Activated naive CD4-positive, alpha-beta T cell treated with anti-CD3 and anti-CD28 coated beads, Interleukin-2, amount 10 ng/mL, durations not matched to agents 7 days and 5 days (primary cell): ENCODE measurements at places on chromosomes 5 and 9.

GRCh38 chr5:39654715-39655114 is 229.9 kb upstream of the DAB2 start:
- peaks cover 19% of the 10 kb centered on the region for H3K4me1 ChIP-seq
- no peak overlapping the region for H3K27ac ChIP-seq
- no peak overlapping the region for H3K4me3 ChIP-seq

- no peak for DNase-seq
- H3K4me3 ChIP-seq: no peak overlapping the region
- H3K27me3 ChIP-seq: no peaks in the 10 kb centered on the region
- H3K27ac ChIP-seq: no peak overlapping the region
Measured at GRCh38 chr5:168348084-168348414, 56.6 kb downstream of the WWC1 start.

GRCh38 chr5:129245489-129245888 is 150.9 kb downstream of the ISOC1 start:
- no peaks in the 10 kb centered on the region for H3K27me3 ChIP-seq
- H3K36me3 ChIP-seq: no peaks in the 10 kb centered on the region
- no peak overlapping the region for H3K27ac ChIP-seq
- DNase-seq: no peak

GRCh38 chr9:134531220-134531970 is 110.2 kb upstream of the COL5A1 start:
- H3K36me3 ChIP-seq: no peaks in the 10 kb centered on the region
- H3K27me3 ChIP-seq: peaks cover 8% of the 10 kb centered on the region
- no peak overlapping the region for H3K4me3 ChIP-seq

GRCh38 chr9:78236551-78236910 is 656 bp downstream of the CEP78 start:
- H3K27ac ChIP-seq: peak overlapping the region; percentile 85
- H3K4me1 ChIP-seq: peaks cover 37% of the 10 kb centered on the region
- H3K36me3 ChIP-seq: peaks cover 27% of the 10 kb centered on the region
- peaks cover 3% of the 10 kb centered on the region for H3K27me3 ChIP-seq

GRCh38 chr9:128579194-128579593 is 26.8 kb downstream of the SPTAN1 start:
- H3K36me3 ChIP-seq: peaks cover 85% of the 10 kb centered on the region
- DNase-seq: no peak
- peaks cover 16% of the 10 kb centered on the region for H3K4me1 ChIP-seq
- no peaks in the 10 kb centered on the region for H3K27me3 ChIP-seq
- H3K27ac ChIP-seq: no peak overlapping the region

- H3K4me1 ChIP-seq: peaks cover 6% of the 10 kb centered on the region
- no peak for DNase-seq
- no peak overlapping the region for H3K4me3 ChIP-seq
- H3K27ac ChIP-seq: no peak overlapping the region
- H3K27me3 ChIP-seq: no peaks in the 10 kb centered on the region
Measured at GRCh38 chr5:107499237-107499636, 171.5 kb downstream of the EFNA5 start.

- H3K4me1 ChIP-seq: peaks cover 16% of the 10 kb centered on the region
- no peaks in the 10 kb centered on the region for H3K36me3 ChIP-seq
- H3K27ac ChIP-seq: no peak overlapping the region
Measured at GRCh38 chr5:138661291-138661960, 86.2 kb upstream of the HSPA9 start.

DNA sequence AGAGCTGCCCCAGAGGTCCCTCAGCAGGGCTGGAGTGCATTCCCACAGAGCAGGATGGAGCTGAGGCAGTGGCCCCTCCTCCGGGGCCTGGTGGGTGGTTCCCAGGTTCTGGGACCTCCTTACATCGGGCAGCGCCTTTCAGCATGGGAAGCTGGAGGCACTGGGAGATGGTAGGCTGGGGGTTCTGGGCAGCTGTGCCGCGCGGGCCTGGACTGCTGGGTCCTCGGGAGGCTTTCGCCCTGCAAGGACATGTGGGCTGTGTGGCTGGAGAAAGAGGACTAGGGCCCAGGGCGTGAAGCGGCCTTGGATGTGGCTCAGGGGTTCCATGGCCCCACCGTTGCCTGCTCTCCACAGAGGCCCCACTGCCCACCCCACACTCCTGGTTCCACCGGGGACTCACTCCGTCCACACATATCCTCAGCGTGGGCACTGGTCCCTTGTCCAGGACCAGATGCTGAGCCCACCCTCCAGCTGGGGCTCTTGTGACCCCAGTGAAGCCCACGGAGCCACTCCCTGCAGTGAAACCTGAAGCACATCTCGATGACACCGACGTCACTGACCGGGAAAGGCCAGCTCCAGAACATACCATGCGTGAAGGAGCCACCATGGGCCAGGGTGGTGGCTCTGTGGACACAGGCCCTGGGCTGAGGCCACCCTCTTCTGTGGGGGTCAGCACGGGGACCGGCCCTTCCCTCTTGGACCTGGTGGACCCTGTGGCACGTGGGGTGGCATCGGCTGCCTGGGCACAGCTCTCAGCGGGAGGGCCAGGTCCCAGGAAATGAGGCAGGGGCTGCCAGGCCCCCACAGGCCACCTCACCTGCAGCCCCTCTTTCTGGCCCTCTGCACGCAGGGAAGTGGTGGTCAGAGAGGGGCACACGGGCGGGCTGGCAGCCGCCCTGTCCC is 31.5 kb upstream of the NKD2 start:
- H3K36me3 ChIP-seq: no peaks in the 10 kb centered on the region
- no peak overlapping the region for H3K4me3 ChIP-seq
- H3K27ac ChIP-seq: no peak overlapping the region
- peaks cover 49% of the 10 kb centered on the region for H3K27me3 ChIP-seq

GRCh38 chr5:106601620-106602019 is 1069.1 kb downstream of the EFNA5 start:
- no peaks in the 10 kb centered on the region for H3K27me3 ChIP-seq
- no peak for DNase-seq
- no peaks in the 10 kb centered on the region for H3K4me1 ChIP-seq
- H3K4me3 ChIP-seq: no peak overlapping the region
- H3K36me3 ChIP-seq: no peaks in the 10 kb centered on the region
- no peak overlapping the region for H3K27ac ChIP-seq

GRCh38 chr9:108363311-108363710 is 492.5 kb downstream of the ACTL7B start:
- DNase-seq: no peak
- no peaks in the 10 kb centered on the region for H3K27me3 ChIP-seq
- H3K36me3 ChIP-seq: no peaks in the 10 kb centered on the region
- H3K4me1 ChIP-seq: no peaks in the 10 kb centered on the region
- no peak overlapping the region for H3K4me3 ChIP-seq

- H3K4me1 ChIP-seq: no peaks in the 10 kb centered on the region
- no peaks in the 10 kb centered on the region for H3K36me3 ChIP-seq
- no peak overlapping the region for H3K27ac ChIP-seq
- peaks cover 23% of the 10 kb centered on the region for H3K27me3 ChIP-seq
Measured at GRCh38 chr9:36942891-36943290, 91.2 kb downstream of the PAX5 start.

GRCh38 chr9:129720865-129721545 is 31.8 kb downstream of the PTGES start:
- no peak for DNase-seq
- H3K36me3 ChIP-seq: no peaks in the 10 kb centered on the region
- H3K4me3 ChIP-seq: no peak overlapping the region
- H3K4me1 ChIP-seq: no peaks in the 10 kb centered on the region
- H3K27me3 ChIP-seq: peaks cover 39% of the 10 kb centered on the region
- no peak overlapping the region for H3K27ac ChIP-seq

GRCh38 chr9:120736881-120737280 is 22.6 kb upstream of the MEGF9 start:
- H3K4me3 ChIP-seq: no peak overlapping the region
- H3K4me1 ChIP-seq: peaks cover 2% of the 10 kb centered on the region
- no peak for DNase-seq
- H3K27me3 ChIP-seq: no peaks in the 10 kb centered on the region
- no peaks in the 10 kb centered on the region for H3K36me3 ChIP-seq

- H3K27me3 ChIP-seq: peaks cover 13% of the 10 kb centered on the region
- no peak overlapping the region for H3K4me3 ChIP-seq
- H3K27ac ChIP-seq: no peak overlapping the region
- H3K36me3 ChIP-seq: no peaks in the 10 kb centered on the region
Measured at GRCh38 chr9:101460965-101461364, 25.4 kb upstream of the ALDOB start.

GRCh38 chr9:135247227-135247930 is 159.9 kb downstream of the OLFM1 start:
- H3K36me3 ChIP-seq: no peaks in the 10 kb centered on the region
- no peak overlapping the region for H3K27ac ChIP-seq
- peaks cover 8% of the 10 kb centered on the region for H3K27me3 ChIP-seq
- no peak for DNase-seq
- no peak overlapping the region for H3K4me3 ChIP-seq

- DNase-seq: no peak
- no peak overlapping the region for H3K27ac ChIP-seq
- H3K4me3 ChIP-seq: no peak overlapping the region
- H3K4me1 ChIP-seq: peaks cover 14% of the 10 kb centered on the region
- peaks cover 40% of the 10 kb centered on the region for H3K27me3 ChIP-seq
Measured at GRCh38 chr5:126591549-126591948, 3.5 kb downstream of the ALDH7A1 start.

- no peak overlapping the region for H3K4me3 ChIP-seq
- H3K4me1 ChIP-seq: peaks cover 2% of the 10 kb centered on the region
- DNase-seq: no peak
- H3K27ac ChIP-seq: no peak overlapping the region
- H3K36me3 ChIP-seq: no peaks in the 10 kb centered on the region
- no peaks in the 10 kb centered on the region for H3K27me3 ChIP-seq
Measured at GRCh38 chr5:156631005-156631404, 219.1 kb upstream of the PPP1R2B start.

DNA sequence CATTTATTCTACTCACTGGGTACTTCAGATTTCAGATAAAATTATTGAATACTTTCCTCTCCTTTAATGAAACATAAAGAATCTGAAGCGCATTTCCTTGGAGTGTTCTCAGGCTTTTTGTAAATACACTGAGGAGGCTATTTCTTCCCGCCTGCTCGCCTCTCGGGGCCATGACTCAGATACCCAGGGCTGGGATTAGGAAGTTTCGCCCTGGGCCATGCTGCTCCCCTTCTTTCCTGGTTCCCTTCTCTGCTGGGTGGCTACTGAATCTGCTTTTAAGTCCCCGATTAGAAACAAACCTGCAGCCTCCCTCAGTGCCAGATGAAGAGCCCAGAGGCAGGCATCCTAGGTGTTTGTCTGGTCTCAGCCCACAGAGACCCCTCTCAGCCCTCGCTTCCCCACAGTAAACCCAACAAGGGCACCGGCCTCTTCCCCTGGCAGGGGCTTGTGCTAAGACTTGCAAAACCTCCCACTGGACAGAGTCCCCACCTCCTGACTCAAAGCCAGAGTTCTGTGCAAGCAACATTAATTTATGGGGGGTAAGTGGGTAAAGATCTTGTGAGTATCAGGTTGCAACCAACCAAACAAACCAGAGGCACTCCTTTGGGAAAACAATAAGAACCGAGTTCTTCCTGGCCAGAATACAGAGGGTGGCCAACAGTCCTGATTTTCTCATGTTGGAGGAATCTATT is 30.7 kb upstream of the IRX1 start:
- no peaks in the 10 kb centered on the region for H3K36me3 ChIP-seq
- no peak for DNase-seq
- H3K27me3 ChIP-seq: no peaks in the 10 kb centered on the region
- H3K4me3 ChIP-seq: no peak overlapping the region

DNA sequence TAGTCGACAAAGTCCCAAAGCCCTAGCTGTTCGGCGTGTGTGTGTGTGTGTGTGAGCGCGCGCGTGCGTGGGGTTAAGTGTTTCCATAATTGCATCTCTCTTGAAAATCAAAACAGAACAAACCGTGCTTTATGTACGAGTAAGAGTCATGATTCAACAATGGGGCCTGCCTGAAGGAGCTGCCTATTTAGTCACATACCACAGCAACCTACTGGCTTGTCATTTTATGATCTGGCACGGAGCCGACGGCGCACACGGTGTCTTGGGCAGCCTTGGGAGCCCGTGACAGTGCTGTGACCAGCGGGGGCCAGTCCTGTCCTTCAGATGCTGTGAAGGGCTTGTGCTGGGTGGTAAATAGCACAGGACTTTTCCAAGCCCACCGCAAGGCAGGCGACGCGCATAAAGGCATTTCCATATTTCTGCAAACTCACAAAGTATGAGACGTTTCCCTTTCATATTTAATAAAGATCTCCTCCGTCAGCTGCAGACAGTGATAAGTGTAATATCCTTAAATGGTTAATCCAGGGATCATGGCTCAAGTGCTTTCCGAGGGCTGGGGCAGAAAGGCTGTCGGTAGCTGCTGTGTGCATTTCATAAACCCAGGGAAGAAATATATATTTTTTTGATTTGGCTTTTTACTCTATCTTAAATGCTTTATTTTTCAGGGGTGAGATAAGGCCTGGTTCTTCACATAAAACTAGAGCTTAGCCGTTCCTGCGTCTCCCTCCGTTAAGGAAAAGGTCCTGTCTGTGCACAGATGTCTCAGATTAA is 270.2 kb upstream of the IRX1 start:
- no peaks in the 10 kb centered on the region for H3K27me3 ChIP-seq
- no peaks in the 10 kb centered on the region for H3K36me3 ChIP-seq
- no peak overlapping the region for H3K27ac ChIP-seq
- no peaks in the 10 kb centered on the region for H3K4me1 ChIP-seq

DNA sequence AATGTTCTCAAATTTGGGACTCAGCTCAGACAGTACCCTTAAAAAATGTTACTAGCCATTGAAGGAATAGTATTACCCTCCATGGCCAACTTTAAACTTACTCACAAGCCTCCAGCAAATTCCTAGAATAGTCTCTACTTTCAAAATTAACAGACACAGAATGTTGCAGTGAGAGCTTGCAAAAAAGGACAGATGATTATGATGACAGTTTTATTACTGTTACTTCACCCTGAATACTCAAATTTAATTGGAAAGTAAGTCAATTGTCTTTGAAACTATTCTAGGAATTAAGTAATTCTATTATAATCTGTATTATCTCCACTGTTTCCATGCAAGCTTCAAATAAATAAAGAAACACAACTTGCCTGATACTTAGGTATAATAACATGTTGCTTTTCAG is 288.3 kb downstream of the SLF1 start:
- no peak overlapping the region for H3K27ac ChIP-seq
- H3K4me1 ChIP-seq: no peaks in the 10 kb centered on the region
- DNase-seq: no peak
- H3K4me3 ChIP-seq: no peak overlapping the region

DNA sequence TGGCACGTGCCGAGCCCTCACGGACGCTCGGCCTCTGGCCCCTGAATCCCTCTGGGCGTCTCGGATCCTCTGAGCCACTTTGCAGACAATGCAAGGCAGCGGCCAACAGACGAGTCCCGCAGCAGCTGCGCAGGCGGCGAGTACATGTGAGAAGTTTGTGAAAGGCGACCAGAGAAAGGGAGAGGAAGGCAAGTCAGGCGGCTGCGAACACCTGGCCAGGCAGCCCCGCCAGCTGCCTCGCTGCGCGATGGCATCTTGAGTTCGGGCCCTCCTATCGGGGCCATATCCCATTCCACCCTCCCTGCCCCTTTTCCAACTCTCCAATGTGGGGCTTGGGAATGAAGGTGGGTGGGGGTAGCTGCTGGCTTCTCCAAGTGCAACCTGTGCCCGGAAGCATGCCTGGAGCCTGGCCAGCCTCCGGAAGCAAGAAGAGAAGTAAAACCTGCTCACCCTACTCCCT is 4.5 kb upstream of the POU4F3 start:
- H3K27ac ChIP-seq: no peak overlapping the region
- peaks cover 86% of the 10 kb centered on the region for H3K27me3 ChIP-seq
- no peaks in the 10 kb centered on the region for H3K4me1 ChIP-seq
- H3K4me3 ChIP-seq: no peak overlapping the region
- no peak for DNase-seq
- H3K36me3 ChIP-seq: no peaks in the 10 kb centered on the region

GRCh38 chr5:1391691-1392090 is 46.8 kb upstream of the CLPTM1L start:
- H3K4me1 ChIP-seq: peaks cover 7% of the 10 kb centered on the region
- no peak for DNase-seq
- H3K27ac ChIP-seq: no peak overlapping the region
- no peak overlapping the region for H3K4me3 ChIP-seq
- H3K27me3 ChIP-seq: peaks cover 60% of the 10 kb centered on the region
